Stimulated activated CD4-positive, alpha-beta T cell treated with anti-CD3 and anti-CD28 coated beads, Interleukin-15, amount 100 ng/mL, for 48 hours (primary cell): ENCODE measurements at places on chromosomes 1 and 21.

- no peak for DNase-seq
These were observed 16.1 kb upstream of the XPR1 start for GRCh38 chr1:180615493-180616290.

GRCh38 chr1:59367301-59368007 is 70.6 kb downstream of the FGGY start:
- DNase-seq: no peak

- no peak for DNase-seq
These were observed 23.8 kb upstream of the KCNA10 start for GRCh38 chr1:110542725-110543124.

DNA sequence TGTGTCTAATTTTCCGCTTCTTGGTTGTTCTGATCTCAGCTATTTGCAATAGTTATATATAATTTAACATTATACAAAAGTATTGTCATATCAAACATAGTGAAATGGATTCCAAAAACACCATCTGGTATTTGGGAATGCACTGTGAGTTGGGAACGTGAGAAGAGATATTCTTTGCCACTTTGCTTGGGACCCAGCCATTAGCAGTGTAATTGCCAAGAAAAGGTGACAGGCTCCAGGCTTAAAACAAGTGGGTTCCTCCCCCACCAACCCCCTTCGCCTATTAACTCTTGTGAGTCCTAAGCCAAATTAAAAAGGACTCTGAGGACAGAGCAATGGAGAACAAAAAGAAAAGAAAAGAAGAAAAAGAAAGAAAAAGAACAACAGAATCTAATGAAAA is 186.7 kb upstream of the NFIA start:
- DNase-seq: no peak

DNA sequence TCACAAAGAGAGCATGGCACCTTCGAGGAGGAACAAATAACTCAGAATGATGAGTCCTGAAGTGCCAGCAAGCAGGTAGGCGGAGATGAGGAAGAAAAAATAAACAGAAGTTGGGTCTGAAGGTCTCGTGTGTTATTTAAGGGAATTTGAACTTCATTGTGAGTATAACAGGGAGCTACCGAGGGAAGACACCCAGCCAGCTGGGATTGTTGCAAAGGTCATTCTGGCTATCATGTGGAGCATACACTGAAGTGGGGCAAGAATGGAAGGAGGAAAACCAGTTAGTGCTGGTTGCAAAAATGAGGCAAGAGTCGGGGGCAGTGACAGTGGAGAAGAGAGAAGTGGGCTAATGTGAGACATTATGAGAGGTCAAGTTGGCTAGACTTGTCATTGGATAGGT is 53.6 kb upstream of the RAP1A start:
- no peak for DNase-seq

DNA sequence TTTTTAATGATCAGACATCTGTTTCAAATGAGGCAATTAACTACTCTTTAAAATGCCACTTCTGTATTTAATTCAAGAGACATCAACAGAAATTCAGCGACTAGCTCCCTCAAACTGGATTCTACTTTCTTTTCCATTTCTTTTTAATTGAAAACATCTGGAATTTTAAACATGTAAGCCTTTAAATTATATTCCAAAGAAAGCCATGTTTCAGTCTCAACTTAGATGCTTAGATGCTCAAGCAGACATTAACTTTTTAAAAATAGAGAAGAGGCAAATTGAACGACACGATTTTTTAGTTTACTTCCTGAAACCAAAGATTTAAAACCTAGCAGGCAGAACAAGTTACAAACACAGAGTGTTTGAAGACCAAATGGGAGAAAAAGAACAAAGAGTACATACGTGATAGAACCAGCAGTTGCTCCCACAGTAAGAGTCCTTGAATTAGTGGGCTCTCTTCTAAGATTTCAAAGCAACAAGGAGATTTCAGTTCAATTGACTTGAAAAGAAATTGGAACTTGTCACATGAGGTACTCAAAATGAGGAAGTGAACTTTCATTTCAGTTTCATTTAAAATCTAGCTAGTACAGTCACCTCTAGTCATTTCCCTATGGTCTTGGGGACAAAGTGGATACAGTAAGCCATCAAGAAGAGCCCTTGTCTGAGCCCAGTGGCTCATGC is at the start of gene CTSS:
CTSS (minus strand) TSS at position 483 of the 681 bp plus-strand sequence. CDS start 1,015 bp downstream, outside the sequence.
- DNase-seq: no peak

DNA sequence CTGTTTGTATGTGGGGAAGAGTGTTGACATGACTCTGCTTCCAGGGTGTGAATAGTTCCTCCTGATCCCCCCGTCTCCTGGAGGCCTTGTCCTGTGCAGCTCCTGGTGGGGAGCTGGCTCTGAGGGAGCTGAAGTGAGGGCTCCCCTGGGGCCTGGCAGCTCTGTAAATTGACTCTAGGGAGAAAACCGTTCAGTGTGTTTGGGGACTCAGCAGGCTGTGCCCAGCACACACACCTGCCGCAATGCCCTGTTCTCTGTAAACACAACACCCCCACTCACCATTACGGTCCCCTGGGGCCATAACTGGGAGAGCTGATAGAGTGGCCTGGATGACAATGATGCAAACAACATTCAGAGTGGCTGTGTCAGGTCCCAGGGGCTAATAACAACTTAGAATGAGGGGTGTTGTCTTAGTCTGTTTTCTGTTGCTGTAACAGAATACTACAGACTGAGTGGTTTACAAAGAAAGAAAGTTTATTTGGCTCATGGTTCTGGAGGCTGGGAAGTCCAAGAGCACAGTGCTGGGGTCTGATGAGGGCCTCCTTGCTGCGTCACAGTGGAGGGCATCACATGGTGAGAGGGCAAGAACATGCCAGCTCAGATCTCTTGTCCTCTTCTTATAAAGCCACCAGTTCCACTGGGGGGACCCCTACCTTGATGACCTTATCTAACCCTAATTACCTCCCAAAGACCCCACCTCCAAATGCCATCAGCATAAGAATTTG is 15.3 kb downstream of the ADORA1 start:
- no peak for DNase-seq

GRCh38 chr1:75795703-75796193 is 934 bp upstream of the MSH4 start:
- DNase-seq: no peak

DNA sequence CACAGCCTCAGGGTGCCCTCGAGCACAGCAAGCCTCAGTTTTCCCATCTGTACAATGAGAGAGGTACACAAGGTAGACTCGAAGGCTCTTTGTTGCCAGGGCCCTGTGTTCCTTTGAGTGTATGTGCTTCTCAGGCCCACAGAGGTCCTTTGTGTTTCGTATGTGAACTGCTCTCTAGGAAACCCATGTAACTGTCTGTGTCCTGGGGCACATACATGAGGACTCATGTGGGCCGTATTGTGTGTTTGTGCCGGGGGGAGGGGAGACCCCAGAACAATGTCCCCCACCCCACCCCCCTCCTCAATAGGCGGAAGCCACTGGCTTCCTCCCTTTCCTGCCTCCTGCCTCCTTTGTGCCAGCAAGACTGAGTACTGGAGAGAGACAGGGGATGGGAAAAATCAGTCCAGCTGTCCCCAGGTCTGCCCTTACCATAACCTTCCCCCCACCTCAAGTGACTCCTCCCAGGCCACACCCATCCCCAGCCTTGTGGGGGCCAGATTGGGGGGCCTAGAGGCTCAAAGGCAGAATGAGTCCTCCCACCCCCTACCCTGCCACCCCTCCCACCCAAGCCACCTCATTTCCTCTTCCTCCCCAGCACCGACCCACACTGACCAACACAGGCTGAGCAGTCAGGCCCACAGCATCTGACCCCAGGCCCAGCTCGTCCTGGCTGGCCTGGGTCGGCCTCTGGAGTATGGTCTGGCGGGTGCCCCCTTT is at the start of gene TIE1:
TIE1 (plus strand) TSS at position 605 of the 717 bp plus-strand sequence; CDS start at position 695, 90 bp downstream.
- DNase-seq: no peak

DNA sequence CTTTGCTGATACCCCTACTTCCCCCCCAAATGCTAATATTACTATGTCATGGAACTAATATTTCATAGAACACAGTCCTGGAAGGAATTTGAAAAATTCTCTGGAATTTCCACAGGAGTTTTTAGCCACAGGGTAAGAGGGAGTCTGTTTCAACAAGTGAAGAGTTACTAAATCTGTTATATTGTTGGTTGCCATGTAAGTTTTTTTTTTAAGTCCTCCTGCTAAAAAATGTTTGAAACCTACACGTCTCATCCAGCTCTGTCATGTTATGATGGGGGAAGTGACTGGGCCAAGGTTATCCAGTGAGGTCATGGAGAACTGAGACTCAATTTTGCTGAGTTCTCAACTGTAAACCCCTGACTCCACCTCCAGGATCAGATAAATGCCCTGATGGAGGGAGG is 60.8 kb upstream of the USP24 start:
- DNase-seq: no peak

DNA sequence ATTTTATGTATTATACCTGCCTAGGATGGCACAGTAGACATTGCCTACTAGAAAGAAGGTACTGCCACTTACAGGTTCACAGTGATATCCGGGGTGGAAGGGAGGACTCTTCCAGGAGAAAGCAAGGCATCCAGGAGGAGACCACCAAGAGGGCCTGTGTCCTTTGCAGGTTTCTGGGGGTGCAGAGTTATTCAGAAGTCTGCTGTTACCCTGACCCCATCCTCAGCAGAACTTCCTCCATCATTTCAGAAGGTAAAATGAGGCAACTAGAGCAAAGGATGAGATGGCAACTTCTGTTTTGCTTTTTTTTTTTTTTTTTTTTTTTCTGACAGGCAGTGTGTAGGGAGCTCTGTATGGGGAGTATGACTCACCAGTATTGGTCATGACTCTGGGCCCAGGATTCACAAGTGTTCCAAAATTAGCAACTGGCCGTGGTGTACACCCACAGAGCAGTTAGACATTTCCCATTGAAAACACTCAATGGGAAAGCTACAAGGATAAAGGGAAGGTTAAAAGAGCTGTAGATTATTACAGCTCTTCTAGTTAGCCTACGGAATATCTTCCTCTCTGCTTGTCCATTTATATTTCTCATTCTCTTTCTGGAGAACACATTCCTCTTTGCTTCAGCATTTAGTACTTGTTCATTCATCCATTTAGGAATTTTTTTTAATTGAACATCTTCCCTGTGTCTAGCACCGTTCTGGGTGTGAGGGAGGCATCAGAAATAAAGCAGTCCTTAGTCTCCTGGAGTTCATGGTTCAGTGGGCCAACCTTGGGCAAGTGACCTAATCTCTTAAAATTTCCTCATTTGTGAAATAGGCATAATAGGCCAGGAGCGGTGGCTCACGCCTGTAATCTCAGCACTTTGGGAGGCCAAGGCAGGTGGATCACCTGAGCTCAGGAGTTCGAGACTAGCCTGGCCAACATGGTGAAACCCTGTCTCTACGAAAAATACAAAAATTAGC is 50.5 kb upstream of the PPP2R5A start:
- no peak for DNase-seq

GRCh38 chr1:10651389-10651766 is 145.1 kb downstream of the CASZ1 start:
- DNase-seq: no peak

GRCh38 chr1:93695411-93696005 is 13.9 kb upstream of the BCAR3 start:
- no peak for DNase-seq

DNA sequence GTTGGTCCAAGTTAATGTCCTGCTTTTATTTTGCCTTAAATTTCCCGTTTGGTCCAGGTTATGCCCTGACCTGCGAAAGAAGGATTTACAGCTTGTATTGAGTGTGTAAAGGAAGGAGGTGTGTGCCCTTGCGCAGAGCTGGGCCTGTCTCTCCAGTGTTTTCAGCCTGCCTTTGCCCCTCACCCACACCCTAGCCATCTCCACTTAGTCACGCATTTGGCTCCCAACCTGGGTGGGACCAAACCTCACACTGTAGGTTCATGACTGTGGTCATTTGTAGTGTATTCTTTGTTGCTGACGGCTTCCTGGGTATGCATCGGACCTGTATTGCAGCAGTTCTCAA is 572 bp upstream of the SRSF10 start:
- DNase-seq: peak; percentile 59

DNA sequence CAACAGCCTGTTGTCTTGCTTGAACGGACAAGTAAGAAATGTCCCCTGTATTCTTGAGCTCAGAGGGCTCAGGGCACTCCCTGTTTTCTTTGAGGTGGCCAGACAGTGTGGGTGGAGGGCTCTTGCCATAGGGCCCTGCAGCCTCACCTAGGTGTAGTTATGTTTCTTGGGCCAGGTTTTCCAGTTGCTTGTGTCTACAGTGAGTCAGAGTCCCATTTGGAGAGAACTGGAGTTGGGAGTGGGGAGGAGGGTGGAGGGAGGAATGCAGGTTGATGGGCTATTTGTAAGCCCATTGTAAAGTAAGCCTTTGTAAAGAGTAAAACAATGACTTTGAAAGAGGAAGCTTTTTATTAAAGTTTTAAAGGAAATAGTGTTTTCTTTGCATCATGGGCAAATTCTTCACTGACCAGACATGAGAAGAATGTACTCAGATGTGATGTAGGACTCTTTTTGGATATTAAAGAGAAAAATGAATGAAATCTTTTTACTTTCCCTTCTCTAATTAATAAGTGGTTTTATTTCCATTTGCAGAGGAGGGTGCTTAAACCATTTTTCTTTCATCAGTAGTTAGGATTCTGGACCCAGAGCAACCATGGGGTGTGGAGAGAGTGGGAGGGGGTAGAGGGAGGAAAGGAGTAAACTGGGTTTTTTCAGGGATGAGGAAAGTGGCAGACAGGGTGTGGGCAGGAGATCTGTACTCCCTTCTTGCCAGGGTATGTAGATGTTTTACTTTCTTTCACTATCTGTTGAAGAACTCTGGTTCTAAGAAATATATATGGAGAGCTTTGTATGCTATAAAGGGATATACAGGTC is 45.1 kb upstream of the MACF1 start:
- no peak for DNase-seq

- peak; percentile 39 for DNase-seq
These were observed 3.9 kb upstream of the DENND2D start for GRCh38 chr1:111204201-111204982.
